ENCODE measurements at places on chromosomes 12 and 14.

- H3K27ac ChIP-seq = no peak overlapping the region
- H3K4me3 ChIP-seq = no peak overlapping the region
- DNase-seq = no peak
- no peaks in the 10 kb centered on the region for H3K36me3 ChIP-seq
- H3K27me3 ChIP-seq = no peaks in the 10 kb centered on the region
These were observed 84.2 kb upstream of the BMP4 start for GRCh38 chr14:54040846-54041245.

DNA sequence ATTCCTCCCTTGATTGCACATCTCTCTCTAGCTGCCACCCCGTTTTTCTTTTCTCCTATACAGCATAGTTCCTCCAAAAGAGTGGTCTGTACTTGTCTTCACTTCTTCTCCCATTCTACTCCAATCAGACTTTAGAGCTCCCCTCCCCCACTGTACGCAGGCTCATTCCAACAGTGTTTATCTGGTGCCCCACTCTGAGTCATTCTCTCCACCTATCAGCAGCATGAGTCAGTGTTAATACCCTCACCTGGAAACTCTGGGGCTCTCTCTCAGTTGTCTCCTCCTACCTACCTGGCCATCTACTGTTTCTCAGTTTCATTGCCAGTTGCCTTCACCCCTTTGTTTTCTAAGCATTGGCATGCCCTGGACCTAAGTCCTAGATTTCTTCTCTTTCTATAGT lies 175.1 kb upstream of the ARHGAP5 start:
- no peak overlapping the region for H3K4me3 ChIP-seq
- no peaks in the 10 kb centered on the region for H3K36me3 ChIP-seq
- no peaks in the 10 kb centered on the region for H3K4me1 ChIP-seq
- H3K27me3 ChIP-seq = no peaks in the 10 kb centered on the region
- no peak overlapping the region for H3K27ac ChIP-seq

DNA sequence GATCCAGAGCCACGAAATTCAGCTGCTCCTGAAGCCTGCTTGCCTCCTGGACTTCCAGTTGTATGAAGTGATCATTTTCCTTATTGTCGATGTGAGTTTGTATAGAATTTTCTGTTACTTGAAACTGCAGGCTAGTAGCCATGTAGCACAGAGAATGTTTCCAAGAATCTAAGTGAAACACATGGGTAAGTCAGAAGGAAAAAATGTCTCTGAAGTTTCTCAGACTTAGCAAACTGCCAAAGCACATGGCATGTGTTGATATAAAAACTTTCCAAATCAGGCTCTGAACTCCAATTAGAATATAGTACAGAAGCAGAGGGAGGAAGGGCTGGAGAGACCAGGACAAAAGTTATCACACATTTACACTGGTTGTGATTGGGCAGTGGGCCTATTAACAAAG lies 9.8 kb upstream of the PCNX1 start:
- H3K27me3 ChIP-seq = no peaks in the 10 kb centered on the region
- H3K4me1 ChIP-seq = no peaks in the 10 kb centered on the region
- H3K4me3 ChIP-seq = no peak overlapping the region
- H3K36me3 ChIP-seq = no peaks in the 10 kb centered on the region

DNA sequence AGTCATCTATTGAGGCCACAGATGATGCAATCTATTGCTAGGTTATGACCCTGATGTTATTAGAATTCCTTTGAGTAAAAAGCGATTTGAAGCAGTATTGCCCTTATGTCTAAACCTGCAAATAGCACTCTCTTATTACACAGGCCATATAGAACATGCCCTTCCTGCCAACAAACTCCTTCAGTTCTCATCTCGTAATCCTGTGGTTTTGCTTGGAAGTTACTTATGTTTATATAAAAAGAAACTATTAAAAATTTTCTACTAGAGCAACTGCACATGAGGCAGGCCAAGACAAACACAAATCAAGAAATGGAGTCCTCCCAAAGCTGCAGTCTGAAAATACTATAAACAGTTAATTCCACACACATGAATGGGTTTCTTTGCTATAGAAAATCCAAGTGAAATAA lies 1200.2 kb downstream of the LRFN5 start:
- DNase-seq = no peak
- H3K36me3 ChIP-seq = no peaks in the 10 kb centered on the region
- H3K4me3 ChIP-seq = no peak overlapping the region
- H3K4me1 ChIP-seq = no peaks in the 10 kb centered on the region
- H3K27ac ChIP-seq = no peak overlapping the region
- no peaks in the 10 kb centered on the region for H3K27me3 ChIP-seq

GRCh38 chr14:76664790-76665189 lies 96.5 kb upstream of the VASH1 start:
- H3K4me3 ChIP-seq = no peak overlapping the region
- no peak for DNase-seq
- H3K27ac ChIP-seq = no peak overlapping the region
- H3K36me3 ChIP-seq = no peaks in the 10 kb centered on the region
- H3K27me3 ChIP-seq = no peaks in the 10 kb centered on the region

- no peaks in the 10 kb centered on the region for H3K27me3 ChIP-seq
- peaks cover 6% of the 10 kb centered on the region for H3K4me1 ChIP-seq
- no peaks in the 10 kb centered on the region for H3K36me3 ChIP-seq
- no peak overlapping the region for H3K4me3 ChIP-seq
- H3K27ac ChIP-seq = no peak overlapping the region
These were observed 47.2 kb downstream of the LRP6 start for GRCh38 chr12:12219664-12220063.

DNA sequence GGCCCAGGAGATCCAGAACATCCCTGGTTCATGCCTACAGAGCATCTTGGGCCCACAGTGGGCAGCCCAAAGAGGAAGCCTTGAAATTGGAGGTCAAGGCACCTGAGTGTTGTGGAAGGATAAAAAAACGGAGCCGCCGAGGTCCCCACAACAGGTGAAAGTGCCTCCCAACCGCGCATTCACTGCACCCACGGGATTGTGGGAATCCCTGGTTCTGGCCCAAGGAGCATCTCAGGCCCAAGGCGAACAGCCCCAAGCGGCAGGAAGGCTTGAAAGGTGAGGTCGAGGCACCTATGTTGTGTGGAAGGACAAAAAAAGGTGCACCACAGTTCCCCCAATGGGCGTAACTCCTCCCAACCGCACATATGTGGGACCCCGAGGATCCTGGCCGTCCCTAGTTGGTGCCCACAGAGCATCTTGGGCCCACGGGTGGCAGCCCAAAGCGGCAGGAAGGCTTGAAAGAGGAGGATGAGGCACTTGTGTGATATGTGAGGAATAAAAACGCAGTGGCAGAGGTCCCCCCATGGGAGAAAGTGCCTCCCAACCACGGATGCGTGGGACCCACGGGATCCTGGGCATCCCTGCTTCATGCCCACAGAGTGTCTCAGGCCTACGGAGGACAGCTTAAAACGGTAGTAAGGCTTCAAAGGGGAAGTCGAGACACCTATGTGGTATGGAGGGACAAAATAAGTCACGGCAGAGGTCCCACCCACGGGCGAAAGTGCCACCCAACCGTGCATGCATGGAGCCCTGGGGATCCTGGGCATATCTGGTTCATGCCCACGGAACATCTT lies 583.9 kb downstream of the ALG10 start:
- no peaks in the 10 kb centered on the region for H3K4me1 ChIP-seq
- no peak overlapping the region for H3K27ac ChIP-seq
- DNase-seq = no peak
- H3K27me3 ChIP-seq = no peaks in the 10 kb centered on the region
- no peak overlapping the region for H3K4me3 ChIP-seq

DNA sequence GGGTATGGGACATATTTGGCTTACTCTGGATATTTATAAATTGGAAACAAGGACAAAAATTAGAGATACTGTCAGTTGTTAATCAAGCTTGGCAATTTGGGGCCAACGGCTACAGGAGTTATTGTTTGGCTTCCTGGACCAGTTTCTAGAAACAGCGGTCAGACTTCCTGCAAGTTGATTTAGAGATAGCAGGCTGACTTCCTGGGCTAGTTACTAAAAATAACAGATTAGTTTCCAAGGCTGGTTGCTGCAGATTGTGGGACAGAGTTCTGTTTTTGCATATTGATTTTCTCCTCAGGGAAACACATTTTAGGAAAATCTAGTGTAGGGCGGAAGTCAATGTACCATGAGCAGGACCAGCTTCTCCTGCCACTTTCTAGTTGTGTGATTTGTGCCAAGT lies 144.0 kb upstream of the TMPO start:
- DNase-seq = no peak
- no peak overlapping the region for H3K4me3 ChIP-seq
- H3K36me3 ChIP-seq = no peaks in the 10 kb centered on the region
- H3K27me3 ChIP-seq = no peaks in the 10 kb centered on the region
- peaks cover 6% of the 10 kb centered on the region for H3K4me1 ChIP-seq

DNA sequence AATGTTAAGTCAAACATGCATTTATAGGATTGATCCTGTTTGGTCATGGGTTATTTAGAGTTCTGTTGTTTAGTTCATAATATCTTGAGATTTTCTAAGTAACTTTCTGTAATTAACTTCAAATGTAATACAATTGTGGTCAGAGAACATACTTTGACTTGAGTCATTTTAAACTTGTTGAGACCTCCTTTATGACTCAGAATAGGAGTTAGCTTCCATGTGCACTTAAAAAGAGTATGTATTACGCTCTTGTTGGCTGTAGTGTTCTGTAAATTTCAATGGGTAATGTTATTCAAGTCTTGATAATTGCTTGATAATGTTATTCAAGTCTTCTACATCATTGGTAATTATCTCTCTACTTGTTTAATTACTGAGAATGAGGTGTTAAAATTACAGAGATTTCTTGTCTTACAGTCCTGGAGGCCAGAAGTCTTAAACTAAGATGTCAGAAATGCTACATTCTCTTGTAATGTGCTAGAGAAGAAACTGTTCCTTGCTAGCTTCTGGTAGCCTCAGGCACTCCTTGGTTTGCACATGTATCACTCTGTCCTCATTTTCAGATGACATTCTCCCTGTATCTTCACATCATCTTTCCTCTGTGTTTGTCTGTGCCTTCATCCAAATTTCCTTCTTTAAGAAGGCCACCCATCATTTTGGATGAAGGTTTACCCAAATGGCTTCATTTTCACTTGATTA lies 197.3 kb downstream of the TMTC3 start:
- no peak overlapping the region for H3K27ac ChIP-seq
- no peak overlapping the region for H3K4me3 ChIP-seq
- no peaks in the 10 kb centered on the region for H3K27me3 ChIP-seq
- no peaks in the 10 kb centered on the region for H3K4me1 ChIP-seq

DNA sequence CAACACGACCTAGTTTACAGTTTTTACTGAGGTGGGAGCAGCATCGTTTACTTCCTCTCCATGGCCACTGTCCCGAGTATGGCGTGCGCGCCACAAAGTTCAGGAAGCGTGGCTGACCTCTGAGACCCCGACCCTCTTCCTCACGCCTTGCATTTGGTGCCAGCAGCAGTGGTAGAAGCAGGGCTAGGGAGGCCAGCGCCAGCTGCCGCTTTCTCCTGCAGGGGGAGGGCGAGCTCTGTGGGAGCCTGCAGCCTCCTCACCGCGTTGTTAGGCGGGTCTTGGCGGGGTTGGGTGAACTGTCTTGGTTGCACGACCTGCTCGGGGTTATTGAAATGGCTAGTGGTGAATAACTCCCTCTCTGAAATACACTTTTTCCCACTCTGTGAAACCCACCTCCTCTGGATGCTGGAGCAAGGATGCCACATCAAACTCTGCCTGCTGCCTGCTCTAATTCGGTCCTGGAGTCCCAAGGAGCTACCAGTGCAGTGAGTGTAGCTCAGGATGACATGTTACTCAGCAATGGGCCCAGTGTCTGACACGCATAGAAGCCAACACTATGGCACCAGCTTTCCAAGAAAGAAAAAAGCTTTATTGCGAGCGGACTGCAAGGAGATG lies 22.3 kb upstream of the TDRD9 start:
- peak; percentile 48 for DNase-seq
- H3K4me3 ChIP-seq = no peak overlapping the region
- H3K4me1 ChIP-seq = no peaks in the 10 kb centered on the region

- no peak for DNase-seq
- no peaks in the 10 kb centered on the region for H3K27me3 ChIP-seq
- no peaks in the 10 kb centered on the region for H3K4me1 ChIP-seq
- no peak overlapping the region for H3K27ac ChIP-seq
- no peak overlapping the region for H3K4me3 ChIP-seq
These were observed 70.1 kb upstream of the KRR1 start for GRCh38 chr12:75581515-75581914.

- no peaks in the 10 kb centered on the region for H3K27me3 ChIP-seq
- H3K4me1 ChIP-seq = peaks cover 2% of the 10 kb centered on the region
- H3K27ac ChIP-seq = peak overlapping the region; percentile 29
These were observed 283 bp downstream of the VIPAS39 start for GRCh38 chr14:77457115-77457521.

DNA sequence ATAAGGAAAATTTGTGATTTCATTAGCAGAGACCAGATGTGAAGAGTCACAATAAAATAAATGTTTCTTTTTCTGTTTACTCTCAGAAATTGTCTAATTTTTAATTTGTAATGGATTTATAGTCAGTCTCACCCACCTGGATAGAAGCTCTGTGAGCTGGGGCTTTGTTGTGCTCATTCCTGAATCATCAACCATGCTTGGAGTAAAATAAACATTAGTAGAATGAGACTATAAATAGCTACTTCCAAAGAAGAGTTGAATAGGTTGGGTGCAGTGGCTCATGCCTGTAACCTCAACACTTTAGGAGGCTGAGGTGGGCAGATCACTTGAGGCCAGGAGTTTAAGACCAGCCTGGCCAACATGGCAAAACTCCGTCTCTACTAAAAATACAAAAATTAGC lies 185.3 kb upstream of the FBXO33 start:
- H3K27me3 ChIP-seq = no peaks in the 10 kb centered on the region
- H3K4me1 ChIP-seq = peaks cover 2% of the 10 kb centered on the region
- H3K4me3 ChIP-seq = no peak overlapping the region
- no peak overlapping the region for H3K27ac ChIP-seq
- H3K36me3 ChIP-seq = no peaks in the 10 kb centered on the region

DNA sequence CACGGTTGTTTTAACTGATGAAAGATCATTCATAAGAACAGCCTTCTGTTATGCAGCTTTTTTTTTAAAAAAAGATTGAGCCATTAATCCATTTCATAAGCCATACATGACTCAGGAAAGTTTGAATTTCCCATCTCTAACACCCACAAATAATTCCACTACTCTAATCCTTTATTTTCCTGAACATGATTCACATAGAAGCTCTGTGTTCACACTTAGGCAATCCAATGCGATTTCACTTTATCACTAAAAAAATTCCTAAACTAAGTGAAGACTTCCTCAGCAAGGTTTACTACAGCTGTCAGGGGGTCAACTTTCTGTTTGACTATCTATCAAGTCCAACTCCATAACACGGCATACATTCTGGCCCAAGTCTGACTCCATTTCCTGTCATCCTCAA lies 25.9 kb downstream of the PKP2 start:
- H3K27ac ChIP-seq = no peak overlapping the region
- H3K4me3 ChIP-seq = no peak overlapping the region
- no peaks in the 10 kb centered on the region for H3K27me3 ChIP-seq
- no peaks in the 10 kb centered on the region for H3K4me1 ChIP-seq
- H3K36me3 ChIP-seq = no peaks in the 10 kb centered on the region
- no peak for DNase-seq

DNA sequence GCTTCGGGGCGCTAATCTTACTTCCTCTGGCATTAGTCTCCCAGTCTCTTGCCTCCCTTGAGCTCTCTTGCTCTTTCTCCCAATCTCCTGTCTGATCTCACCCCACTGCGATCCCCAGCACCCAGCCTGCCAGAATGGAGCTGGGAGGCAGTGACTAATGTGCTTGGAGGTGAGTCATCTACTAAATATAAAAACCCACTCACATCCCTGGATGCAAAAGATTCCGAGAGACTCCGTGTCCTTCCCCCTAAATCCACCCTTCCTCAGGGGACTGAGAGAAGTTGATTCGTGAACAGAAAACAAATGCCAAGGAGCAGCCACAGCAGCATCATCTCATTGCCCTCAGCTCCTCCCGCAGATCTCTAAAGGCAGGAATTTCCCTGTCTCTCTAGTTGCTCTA lies 45.7 kb upstream of the KCNA5 start:
- DNase-seq = peak; percentile 34
- no peak overlapping the region for H3K4me3 ChIP-seq
- H3K27me3 ChIP-seq = no peaks in the 10 kb centered on the region
